Esophagus squamous epithelium (tissue), 5 donors: ENCODE measurements at places on chromosomes 16 and 17.
A peak's percentile ranks its signal among the peaks of the same experiment; 100 is the strongest.

DNA sequence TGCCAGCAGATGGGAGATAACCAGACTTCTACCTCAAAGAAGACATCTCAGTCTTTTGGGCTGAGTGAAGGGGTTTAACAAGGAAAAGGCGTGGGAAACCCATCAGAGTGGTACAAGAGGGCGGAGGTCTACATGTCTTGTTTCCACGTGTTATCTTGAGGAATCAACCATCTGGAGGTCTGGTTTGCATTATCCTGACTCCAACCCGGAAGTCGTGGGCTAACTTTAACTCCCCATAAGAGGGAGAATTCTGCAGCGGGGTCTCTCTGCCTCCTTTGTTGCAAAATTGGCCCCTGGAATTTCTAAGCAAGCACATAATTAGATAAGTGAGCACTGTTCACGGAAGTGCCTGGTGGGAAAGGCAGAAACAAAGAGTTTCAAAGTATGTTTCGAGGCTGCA, 398.7 kb upstream of the C16orf82 start:
- no peak for DNase-seq
- peaks cover 3% of the 10 kb centered on the region for H3K27me3 ChIP-seq
- H3K4me3 ChIP-seq = no peak overlapping the region
- no peaks in the 10 kb centered on the region for H3K36me3 ChIP-seq

DNA sequence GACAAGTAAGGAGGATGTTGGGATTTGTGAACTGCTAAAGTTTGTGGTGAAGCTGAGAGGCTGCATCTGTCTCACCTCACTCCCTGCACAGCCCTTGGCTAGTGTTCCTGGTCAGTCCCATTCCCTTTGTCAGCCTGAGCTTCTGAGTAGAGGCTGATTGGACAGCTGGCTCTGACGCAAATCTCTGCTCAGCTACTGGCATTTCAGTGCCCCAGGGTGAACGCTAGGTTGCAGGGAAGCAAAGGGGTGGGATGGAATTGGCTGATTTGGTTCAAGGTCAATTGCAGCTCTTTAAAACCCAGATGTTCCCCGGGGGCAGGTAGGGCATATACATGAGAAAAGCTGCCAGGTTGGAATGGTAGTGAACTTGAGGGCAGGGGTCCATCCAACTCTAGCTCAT, 23.1 kb upstream of the CNOT1 start:
- no peaks in the 10 kb centered on the region for H3K27me3 ChIP-seq
- no peak overlapping the region for H3K27ac ChIP-seq

GRCh38 chr16:66580605-66581209, 1.4 kb downstream of the CMTM2 start:
- no peaks in the 10 kb centered on the region for H3K36me3 ChIP-seq
- H3K4me1 ChIP-seq = peaks cover 32% of the 10 kb centered on the region
- no peak overlapping the region for H3K27ac ChIP-seq
- H3K27me3 ChIP-seq = peaks cover 31% of the 10 kb centered on the region
- no peak for DNase-seq

DNA sequence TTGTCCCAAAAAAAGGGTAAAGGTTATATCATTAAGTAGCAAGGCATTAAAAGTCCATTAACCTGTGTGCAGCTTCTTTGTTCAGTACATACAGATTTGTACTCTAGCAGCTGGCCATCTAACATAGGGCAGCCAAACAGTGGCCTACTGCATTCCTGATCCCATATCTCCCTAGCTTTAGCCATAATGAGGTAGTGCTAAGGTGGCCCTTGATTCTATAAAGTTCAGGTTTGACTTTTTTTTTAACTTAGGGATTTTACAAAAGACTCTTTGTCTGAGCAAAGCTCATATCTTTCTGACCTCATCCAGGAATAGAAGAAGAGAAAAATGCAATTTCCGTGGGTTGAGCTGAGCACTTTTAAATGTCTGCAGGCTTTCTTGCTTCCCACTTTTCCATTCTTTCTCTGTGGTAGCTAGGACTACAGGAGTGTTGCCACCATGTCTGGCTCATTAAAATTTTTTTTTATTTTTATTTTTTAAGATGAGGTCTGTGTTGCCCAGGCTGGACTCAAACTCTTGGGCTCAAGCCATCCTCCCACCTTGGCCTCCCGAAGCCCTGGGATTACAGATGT, 19.5 kb upstream of the CDC6 start:
- no peak for DNase-seq
- peaks cover 7% of the 10 kb centered on the region for H3K36me3 ChIP-seq
- H3K4me1 ChIP-seq = no peaks in the 10 kb centered on the region
- no peaks in the 10 kb centered on the region for H3K27me3 ChIP-seq
- H3K27ac ChIP-seq = no peak overlapping the region
- no peak overlapping the region for H3K4me3 ChIP-seq

- no peak overlapping the region for H3K4me3 ChIP-seq
- peak overlapping the region; percentile 53 for H3K27ac ChIP-seq
- DNase-seq = no peak
- no peaks in the 10 kb centered on the region for H3K27me3 ChIP-seq
- H3K4me1 ChIP-seq = no peaks in the 10 kb centered on the region
- no peaks in the 10 kb centered on the region for H3K36me3 ChIP-seq
Measured at GRCh38 chr16:87127061-87127765, 190.0 kb downstream of the C16orf95 start.

- H3K27ac ChIP-seq = no peak overlapping the region
- H3K27me3 ChIP-seq = no peaks in the 10 kb centered on the region
- H3K4me3 ChIP-seq = no peak overlapping the region
- H3K36me3 ChIP-seq = peaks cover 25% of the 10 kb centered on the region
Measured at GRCh38 chr17:27504188-27504995, 48.1 kb downstream of the KSR1 start.

DNA sequence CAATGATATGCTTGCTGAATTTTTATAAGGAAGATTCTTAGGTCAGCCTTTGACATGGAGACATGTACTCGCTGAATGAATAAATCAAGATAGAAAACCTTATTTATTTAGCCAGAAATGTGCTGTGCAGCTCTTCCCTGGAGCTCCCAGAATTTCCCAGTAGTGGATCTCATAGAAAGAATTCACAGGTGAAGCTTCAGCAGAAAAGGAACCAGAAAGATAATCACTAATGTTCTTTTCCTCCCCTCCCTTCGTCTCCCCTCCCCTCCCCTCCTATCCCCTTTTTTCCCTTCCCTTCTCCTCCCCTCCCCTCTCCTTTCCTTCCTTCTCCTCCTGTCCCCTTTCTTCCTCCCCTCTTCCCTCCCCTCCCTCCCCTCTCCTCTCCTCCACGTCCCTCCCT, 158.2 kb downstream of the MAP2K6 start:
- no peak overlapping the region for H3K27ac ChIP-seq
- no peak for DNase-seq
- no peaks in the 10 kb centered on the region for H3K27me3 ChIP-seq
- H3K4me3 ChIP-seq = no peak overlapping the region

- H3K4me3 ChIP-seq = no peak overlapping the region
- H3K27me3 ChIP-seq = no peaks in the 10 kb centered on the region
- H3K27ac ChIP-seq = peak overlapping the region; percentile 80
- H3K4me1 ChIP-seq = peaks cover 17% of the 10 kb centered on the region
Measured at GRCh38 chr16:3999479-4000325, 116.5 kb downstream of the ADCY9 start.

DNA sequence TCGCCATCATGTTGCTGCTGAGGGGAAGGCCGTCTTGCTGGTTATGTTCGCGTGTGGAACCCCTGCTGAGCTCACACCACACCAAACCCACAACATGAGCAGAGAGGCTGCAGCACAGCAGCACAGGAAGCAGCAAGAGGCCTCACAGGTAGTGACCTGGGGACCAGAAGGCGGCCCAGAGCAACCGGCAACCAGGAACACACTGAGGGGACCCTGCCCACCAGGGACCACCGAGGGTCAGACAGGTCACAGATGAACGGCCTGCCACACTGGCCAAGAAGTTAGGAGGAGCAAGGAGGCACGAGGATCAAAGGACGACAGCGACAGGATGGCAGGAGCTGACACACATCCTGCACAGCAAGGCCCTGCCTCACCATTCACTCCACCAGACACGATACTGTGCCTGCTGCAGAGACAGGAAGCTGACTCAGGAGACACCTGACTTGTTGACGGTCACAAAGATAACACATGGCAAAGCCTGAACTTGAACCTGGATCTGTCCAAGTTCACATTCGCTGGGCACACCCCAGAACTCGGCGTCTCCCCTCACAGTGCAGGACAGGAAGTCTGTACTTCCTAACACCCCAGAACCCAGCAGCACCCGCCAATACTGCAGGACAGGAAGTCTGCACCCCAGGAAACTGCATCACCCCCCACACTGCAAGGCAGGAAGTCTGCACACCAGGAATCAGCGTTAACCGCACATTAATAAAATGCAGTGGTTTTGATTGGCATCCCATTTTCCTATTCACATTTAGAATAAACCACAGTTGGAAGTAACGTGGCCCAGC, 98.5 kb downstream of the ZNF778 start:
- no peaks in the 10 kb centered on the region for H3K27me3 ChIP-seq
- peaks cover 70% of the 10 kb centered on the region for H3K4me1 ChIP-seq
- no peak for DNase-seq
- H3K4me3 ChIP-seq = peak overlapping the region; percentile 30
- peak overlapping the region; percentile 78 for H3K27ac ChIP-seq

GRCh38 chr16:85156440-85156839, 44.2 kb upstream of the CIBAR2 start:
- no peaks in the 10 kb centered on the region for H3K27me3 ChIP-seq
- no peak for DNase-seq

DNA sequence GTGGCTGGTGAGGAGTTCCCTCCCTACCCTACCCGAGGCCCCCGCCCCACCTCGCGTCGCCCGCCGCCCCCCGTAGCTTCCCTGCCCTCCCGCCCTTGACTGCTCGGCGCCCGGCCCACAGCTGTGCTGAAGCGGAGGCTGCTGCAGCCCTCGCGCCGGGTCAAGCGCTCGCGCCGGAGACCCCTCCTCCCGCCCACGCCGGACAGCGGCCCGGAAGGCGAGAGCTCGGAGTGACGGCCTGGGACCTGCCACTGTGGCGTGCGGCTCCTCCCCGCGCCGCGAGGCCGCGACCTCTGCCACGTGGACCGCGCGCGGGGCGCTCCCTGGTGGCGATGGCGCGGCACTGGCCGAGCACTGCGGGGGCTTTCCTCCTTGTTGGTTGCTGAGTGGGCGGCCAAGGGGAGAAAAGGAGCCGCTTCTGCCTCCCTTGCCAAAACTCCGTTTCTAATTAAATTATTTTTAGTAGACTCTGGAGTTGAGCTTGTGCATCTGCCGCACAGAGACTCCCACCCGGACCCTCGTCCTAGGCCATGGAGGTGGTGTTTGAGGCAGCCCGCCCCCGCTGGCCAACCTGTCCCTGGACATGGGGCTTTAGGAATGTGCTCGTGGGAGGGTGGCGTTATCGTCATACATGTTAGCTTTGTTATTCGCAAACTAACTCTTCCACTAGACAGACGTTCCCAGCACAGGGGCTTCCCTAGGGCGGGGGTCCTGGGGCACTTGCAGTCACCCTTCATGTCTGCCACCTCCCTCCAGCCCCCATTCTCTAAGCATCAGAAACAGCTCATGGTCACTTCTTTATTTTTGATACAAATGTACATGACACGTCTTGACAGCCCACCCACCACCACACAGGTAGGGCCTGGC, 4.4 kb downstream of the TP53I13 start:
- H3K4me3 ChIP-seq = peak overlapping the region; percentile 52
- H3K4me1 ChIP-seq = peaks cover 64% of the 10 kb centered on the region
- peaks cover 53% of the 10 kb centered on the region for H3K36me3 ChIP-seq
- H3K27ac ChIP-seq = peak overlapping the region; percentile 3

GRCh38 chr16:66936889-66937554, 1.7 kb downstream of the CES2 start:
- H3K36me3 ChIP-seq = peaks cover 60% of the 10 kb centered on the region
- H3K4me1 ChIP-seq = peaks cover 36% of the 10 kb centered on the region
- no peak for DNase-seq
- peak overlapping the region; percentile 89 for H3K4me3 ChIP-seq
- H3K27me3 ChIP-seq = no peaks in the 10 kb centered on the region
- peak overlapping the region; percentile 98 for H3K27ac ChIP-seq

DNA sequence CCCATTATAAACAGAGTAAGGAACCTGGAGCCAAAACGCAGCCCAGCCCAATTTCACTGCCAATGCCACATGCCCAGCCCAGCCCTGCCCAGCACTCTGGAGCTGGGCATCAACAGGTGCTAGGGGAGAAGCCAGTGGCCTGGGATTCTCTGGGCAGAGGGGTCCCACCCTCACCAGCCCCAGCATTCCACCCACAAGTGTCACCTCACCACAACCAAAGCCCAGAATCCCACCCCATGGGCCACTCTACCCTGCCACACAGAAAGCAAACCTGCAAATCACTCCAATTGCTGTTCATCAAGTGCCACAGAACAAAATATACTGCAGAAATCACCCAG, 102.5 kb upstream of the CDH5 start:
- H3K27ac ChIP-seq = no peak overlapping the region
- no peaks in the 10 kb centered on the region for H3K27me3 ChIP-seq
- H3K4me1 ChIP-seq = peaks cover 6% of the 10 kb centered on the region
- no peak overlapping the region for H3K4me3 ChIP-seq
- DNase-seq = no peak
- H3K36me3 ChIP-seq = no peaks in the 10 kb centered on the region

GRCh38 chr16:4428500-4428899, 2.8 kb downstream of the DNAJA3 start:
- H3K27ac ChIP-seq = peak overlapping the region; percentile 54
- DNase-seq = no peak
- no peak overlapping the region for H3K4me3 ChIP-seq
- H3K4me1 ChIP-seq = peaks cover 44% of the 10 kb centered on the region
- no peaks in the 10 kb centered on the region for H3K36me3 ChIP-seq

- H3K4me3 ChIP-seq = no peak overlapping the region
- no peak overlapping the region for H3K27ac ChIP-seq
- no peaks in the 10 kb centered on the region for H3K36me3 ChIP-seq
- H3K27me3 ChIP-seq = no peaks in the 10 kb centered on the region
- no peaks in the 10 kb centered on the region for H3K4me1 ChIP-seq
Measured at GRCh38 chr17:64599187-64599676, 62.9 kb downstream of the SMURF2 start.

- no peaks in the 10 kb centered on the region for H3K36me3 ChIP-seq
- no peak overlapping the region for H3K27ac ChIP-seq
- DNase-seq = no peak
- H3K27me3 ChIP-seq = peaks cover 6% of the 10 kb centered on the region
Measured at GRCh38 chr16:27108826-27109665, 42.3 kb downstream of the C16orf82 start.

- H3K36me3 ChIP-seq = no peaks in the 10 kb centered on the region
- H3K27me3 ChIP-seq = no peaks in the 10 kb centered on the region
- H3K4me1 ChIP-seq = no peaks in the 10 kb centered on the region
- DNase-seq = no peak
Measured at GRCh38 chr17:27872776-27873175, 20.4 kb downstream of the LYRM9 start.

DNA sequence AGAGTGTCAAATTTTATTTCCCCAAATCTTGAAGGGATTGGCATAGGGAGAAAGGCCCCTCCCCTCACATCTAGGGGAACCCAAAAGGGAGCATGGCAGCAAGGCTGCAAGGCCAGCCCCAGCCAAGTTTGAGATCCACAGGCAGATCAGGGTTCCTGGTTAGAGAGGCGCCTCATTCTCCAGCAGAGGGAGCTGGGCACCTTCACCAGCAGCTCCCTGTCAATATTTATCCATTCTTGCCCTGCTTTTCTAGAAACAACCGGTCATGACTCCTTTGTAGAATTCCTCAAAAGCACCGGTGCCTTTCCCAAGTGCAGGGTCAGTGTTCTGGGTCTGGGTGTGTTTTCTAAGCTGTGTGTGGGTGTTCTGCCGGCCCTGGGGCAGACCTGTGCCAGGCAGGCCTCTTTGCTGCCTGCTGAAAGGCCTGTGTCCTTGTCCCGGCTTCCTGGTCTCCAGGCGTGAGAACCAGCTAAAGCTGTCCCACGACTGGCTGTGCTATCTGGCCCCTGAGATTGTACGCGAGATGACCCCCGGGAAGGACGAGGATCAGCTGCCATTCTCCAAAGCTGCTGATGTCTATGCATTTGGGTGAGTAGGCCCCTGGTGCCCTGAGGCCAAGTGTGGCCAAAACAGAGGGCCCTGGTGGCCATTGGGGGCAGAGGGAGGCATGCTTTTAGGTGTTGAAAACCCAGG, 21.2 kb upstream of the LGALS9 start:
- H3K36me3 ChIP-seq = peaks cover 17% of the 10 kb centered on the region
- H3K27ac ChIP-seq = no peak overlapping the region
- H3K27me3 ChIP-seq = no peaks in the 10 kb centered on the region
- DNase-seq = no peak
- H3K4me1 ChIP-seq = no peaks in the 10 kb centered on the region
- H3K4me3 ChIP-seq = no peak overlapping the region
